Esophagus squamous epithelium (tissue), 5 donors: ENCODE measurements at places on chromosomes 5 and 9. TPM values are rescaled to one million over a fixed set of nuclear protein-coding genes. Genes with fewer than 3 reads are reported as not detected.

Gene MED27
- total RNA-seq: 10.6 TPM

Gene APBA1
- total RNA-seq: 1.6 TPM

Gene EQTN
- not detected for total RNA-seq

DNA sequence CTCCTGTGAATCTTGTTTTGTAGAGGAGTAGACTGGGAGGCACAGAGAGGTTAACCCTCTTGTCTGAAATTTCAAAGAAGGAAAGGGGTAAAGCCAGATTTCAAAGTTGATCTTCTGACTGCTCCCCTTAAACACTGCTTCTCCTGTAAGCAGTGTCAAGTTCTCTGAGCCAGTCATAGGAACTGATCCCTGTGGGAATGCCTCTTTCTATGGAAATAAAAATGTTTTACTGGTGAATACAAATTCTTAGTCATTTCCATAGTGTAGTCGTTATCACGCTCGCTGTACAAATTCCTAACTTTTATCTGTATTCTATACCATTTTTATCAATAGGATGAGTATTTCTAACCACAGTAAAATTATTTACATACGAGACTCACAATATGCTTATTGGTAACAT lies 66.3 kb upstream of the PRRC1 start:
- no peaks in the 10 kb centered on the region for H3K27me3 ChIP-seq
- no peaks in the 10 kb centered on the region for H3K4me1 ChIP-seq
- DNase-seq: no peak
- no peak overlapping the region for H3K27ac ChIP-seq

- H3K4me1 ChIP-seq: no peaks in the 10 kb centered on the region
- no peak overlapping the region for H3K4me3 ChIP-seq
- DNase-seq: no peak
These were observed 77.8 kb downstream of the BAAT start for GRCh38 chr9:101307051-101307450.

DNA sequence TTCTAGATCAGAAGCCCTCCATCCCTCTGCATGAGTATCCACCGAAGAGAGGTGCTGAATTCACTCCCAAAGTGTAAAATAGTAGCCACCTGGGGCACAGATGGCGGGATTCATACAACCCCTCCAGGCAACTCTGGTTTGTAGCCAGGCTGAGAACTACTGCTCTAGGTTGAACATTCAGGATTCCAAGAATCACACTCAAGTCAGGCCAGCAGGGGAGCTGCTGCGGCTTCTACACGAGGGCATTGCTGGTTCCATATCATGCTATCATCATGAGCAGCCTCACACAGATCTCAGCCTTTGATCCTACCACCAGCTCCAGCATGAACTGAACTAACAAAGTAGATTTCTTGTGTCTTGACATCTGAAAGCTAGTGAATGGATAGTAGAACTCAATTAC lies 367.9 kb downstream of the DIRAS2 start:
- no peaks in the 10 kb centered on the region for H3K27me3 ChIP-seq
- no peak for DNase-seq
- no peak overlapping the region for H3K4me3 ChIP-seq
- no peaks in the 10 kb centered on the region for H3K36me3 ChIP-seq

DNA sequence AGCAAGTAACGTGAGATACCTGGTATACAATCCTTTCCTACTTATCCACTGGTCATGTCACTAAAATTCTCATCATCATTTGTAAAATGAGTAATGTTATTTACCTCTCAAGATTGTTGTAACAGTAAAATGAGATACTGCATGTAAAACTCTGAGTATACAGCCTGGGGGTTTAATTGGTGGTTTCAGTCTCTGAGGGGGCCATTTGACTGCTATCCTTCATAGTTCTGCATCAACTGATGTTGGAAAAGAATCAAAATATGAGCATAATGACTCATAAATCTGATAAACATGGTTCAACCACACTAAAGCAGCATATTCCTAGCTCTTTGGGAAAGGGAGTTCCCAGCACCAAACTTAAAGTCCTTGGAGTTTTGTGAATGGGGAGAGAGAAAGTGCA lies 181.0 kb upstream of the GHR start:
- no peak overlapping the region for H3K4me3 ChIP-seq
- H3K27me3 ChIP-seq: no peaks in the 10 kb centered on the region
- H3K36me3 ChIP-seq: no peaks in the 10 kb centered on the region
- DNase-seq: no peak
- H3K27ac ChIP-seq: no peak overlapping the region

GRCh38 chr9:69590266-69590665 lies 81.9 kb downstream of the APBA1 start:
- no peaks in the 10 kb centered on the region for H3K36me3 ChIP-seq
- no peak overlapping the region for H3K27ac ChIP-seq
- no peak overlapping the region for H3K4me3 ChIP-seq
- no peaks in the 10 kb centered on the region for H3K4me1 ChIP-seq
- no peaks in the 10 kb centered on the region for H3K27me3 ChIP-seq
- no peak for DNase-seq

DNA sequence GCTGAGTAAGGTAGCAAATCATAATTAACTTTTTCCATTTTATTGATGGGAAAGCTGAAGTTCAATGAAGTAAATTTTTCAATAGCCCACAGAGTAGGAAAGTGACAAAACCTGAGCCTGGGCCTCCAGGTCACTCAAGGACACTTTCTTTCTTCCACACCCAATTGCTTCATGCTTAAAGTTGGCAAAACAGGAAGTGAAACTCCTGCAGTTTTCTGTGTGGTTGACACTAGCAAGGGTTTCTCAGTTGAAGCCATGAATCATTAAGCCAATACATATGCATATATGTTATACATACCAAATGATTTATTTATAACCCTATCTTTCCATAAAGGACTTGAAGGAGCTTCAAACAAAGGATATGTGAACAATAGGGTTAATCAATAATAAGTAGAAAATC lies 13.9 kb downstream of the TLR4 start:
- no peaks in the 10 kb centered on the region for H3K27me3 ChIP-seq
- no peaks in the 10 kb centered on the region for H3K4me1 ChIP-seq
- H3K36me3 ChIP-seq: no peaks in the 10 kb centered on the region
- no peak overlapping the region for H3K27ac ChIP-seq
- no peak for DNase-seq

DNA sequence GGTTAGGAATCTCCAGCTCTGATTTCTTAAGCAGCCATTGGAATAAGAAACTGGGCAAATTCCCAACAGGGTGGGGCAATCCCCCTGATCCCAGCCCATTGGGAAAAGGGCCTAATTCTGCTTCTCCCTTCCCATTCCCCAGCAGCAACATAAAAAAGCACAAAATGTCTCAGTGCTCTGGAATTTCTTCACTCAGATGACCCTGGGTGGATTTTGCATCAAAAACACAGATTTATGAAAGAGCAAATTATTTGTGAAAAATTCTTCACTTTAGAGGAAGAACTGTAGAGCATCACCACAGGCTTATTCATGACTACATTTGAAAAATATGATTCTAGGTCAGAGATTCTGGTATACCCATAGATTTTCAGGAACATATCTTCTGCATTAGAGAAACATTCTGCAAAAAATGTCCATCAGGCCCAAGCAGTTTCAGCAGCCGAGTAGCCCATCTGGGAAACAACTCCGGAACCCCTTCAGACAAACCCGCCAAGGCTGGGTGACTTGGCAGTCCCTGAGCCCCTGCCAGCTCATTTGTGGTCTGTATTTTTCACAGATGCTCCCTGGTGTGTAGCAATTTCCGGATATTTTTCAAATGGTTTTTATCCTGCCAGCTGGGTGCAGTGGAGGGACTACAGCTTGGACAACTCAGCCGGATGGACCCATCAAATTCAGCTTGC lies 102.1 kb upstream of the RANBP3L start:
- no peaks in the 10 kb centered on the region for H3K4me1 ChIP-seq
- H3K36me3 ChIP-seq: no peaks in the 10 kb centered on the region

DNA sequence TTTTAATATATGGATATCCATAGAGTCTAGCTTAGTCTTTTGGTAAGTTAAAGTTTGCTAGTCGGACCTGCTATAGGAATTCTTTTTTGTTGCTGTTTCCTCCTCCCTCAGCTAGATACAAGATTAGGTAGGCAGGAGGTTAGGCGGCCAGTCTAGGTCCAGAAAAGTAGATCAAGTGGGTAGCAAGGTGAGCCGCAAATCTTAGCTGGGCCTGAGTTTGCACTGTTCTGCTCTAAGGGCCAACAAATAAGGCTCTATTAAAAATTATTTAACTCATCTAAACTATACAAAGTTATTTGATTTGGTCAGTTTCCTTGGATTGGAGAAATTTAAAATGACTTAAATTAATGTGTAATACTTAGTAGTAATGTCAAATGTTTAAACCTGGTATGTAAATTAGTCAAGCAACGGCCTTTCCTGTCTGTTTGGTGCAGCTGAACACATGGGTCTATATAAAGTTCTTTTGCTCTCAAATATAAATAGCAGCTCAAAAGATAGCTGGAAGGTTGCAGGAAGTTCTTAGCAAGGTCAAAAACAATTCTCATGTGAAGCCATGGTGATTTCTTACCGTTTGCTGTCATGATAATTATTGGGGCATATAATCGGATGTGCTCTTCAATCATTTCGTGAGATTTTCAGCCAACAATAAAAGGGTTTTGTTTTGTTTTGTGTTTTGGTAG lies 72.0 kb downstream of the PRKACG start:
- H3K27ac ChIP-seq: no peak overlapping the region
- H3K4me3 ChIP-seq: no peak overlapping the region
- H3K4me1 ChIP-seq: no peaks in the 10 kb centered on the region
- H3K27me3 ChIP-seq: no peaks in the 10 kb centered on the region

GRCh38 chr9:107492381-107492970 lies 2.9 kb upstream of the KLF4 start:
- peak overlapping the region; percentile 96 for H3K27ac ChIP-seq
- DNase-seq: no peak
- peaks cover 37% of the 10 kb centered on the region for H3K4me1 ChIP-seq
- no peaks in the 10 kb centered on the region for H3K36me3 ChIP-seq
- H3K4me3 ChIP-seq: no peak overlapping the region

- no peak for DNase-seq
- no peaks in the 10 kb centered on the region for H3K27me3 ChIP-seq
- H3K36me3 ChIP-seq: no peaks in the 10 kb centered on the region
- no peak overlapping the region for H3K4me3 ChIP-seq
These were observed 19.6 kb downstream of the TMEM38B start for GRCh38 chr9:105714020-105714331.

DNA sequence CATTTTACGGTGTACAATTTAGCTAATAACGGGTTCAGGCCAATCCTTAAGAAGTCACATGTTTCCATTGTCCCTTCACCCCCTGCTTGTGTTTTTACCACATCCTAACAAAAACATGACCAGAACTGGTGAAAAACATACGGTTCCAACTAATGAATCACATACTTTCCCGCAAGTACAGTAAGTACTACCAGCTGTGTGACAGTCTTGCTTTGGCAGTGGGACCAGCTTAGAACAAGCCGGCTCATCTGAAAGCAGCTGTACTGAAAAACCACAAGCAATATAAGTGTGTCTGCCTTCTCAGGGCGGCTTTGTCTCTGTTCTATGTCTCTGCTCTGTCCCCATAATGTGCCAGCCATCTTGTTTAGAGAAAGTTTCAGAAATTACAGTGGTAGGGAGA lies 242.5 kb downstream of the BNC2 start:
- H3K27me3 ChIP-seq: no peaks in the 10 kb centered on the region
- no peak overlapping the region for H3K4me3 ChIP-seq
- no peak for DNase-seq
- no peak overlapping the region for H3K27ac ChIP-seq
- H3K4me1 ChIP-seq: peaks cover 6% of the 10 kb centered on the region

DNA sequence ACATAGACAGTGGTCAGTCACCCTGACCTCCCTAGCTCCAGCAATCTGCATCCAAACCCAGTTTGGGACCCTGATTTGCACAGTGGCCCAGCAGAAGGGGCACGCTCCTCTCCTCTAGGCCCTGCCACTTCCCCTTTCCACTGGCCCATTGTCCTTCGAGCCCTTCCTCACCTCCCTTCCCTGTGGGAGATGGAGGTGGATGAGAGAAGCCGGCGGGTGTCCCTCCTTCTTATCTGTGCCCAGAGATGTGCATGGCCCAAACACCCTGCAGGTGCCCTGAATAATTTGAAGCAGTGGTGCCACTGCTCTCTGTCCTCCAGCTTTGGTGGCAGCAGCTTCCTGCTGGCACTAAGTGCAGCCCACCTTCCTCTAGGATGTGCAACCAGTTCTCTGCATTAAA lies 140.0 kb downstream of the BARX1 start:
- no peaks in the 10 kb centered on the region for H3K36me3 ChIP-seq
- no peak overlapping the region for H3K4me3 ChIP-seq
- no peak overlapping the region for H3K27ac ChIP-seq
- DNase-seq: no peak
